ENCODE measurements at places on chromosomes 6 and 20.

GRCh38 chr6:33716890-33717632, 5.6 kb upstream of the UQCC2 start:
- DNase-seq = no peak

DNA sequence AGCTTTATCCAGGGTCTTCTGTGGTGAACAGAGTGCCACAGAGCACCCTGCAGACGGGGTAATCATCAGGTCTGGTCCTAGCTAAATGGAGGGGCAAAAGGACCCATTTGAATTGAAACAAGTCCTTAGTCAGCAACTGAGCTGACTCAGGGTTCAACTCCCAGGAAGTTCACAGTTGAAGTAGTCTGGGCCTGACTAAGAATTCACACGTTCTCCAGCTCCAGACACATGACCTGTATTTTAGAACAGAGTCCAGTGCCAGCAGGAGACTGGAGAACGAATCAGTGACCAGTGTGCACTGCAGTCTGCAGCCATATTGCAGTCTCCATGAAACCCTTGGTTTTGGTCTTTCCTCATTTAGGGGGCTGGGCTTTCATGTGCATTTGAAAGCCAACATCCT, 85.2 kb downstream of the ELOVL4 start:
- no peak for DNase-seq

- DNase-seq = no peak
Measured at GRCh38 chr6:82568290-82568993, 204.8 kb downstream of the TPBG start.

DNA sequence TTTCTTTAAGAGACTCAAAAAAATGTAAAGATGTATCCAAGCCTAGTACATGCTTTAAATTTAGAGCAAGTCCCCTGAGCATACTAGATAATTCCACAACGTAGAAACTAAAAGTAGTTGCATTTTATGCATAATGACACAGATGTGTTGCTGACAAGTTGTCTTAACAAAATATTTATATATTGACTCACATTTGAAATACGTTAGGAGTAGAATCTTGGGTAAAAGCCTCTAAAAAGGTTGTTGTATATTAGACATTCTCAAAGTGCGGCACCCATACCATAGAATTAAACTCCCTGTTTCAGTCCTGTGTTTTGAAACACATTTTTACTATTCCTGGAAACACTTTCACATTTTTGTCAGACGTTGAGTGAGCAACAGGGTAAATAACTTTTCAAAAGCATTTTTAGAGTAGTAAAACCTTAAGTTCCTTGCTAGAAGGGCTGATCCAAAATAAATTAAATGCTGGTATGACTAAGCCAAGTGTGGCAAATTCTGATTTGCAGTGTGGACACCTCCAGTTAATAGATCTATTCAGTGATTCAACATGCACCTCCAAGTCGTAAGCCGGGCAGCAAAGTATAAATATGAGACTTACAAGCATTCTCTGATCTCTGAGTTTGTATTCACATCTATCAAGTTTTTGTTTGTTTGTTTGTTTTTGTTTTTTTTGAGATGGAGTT, 97.5 kb downstream of the GMDS start:
- no peak for DNase-seq

GRCh38 chr6:132703936-132704335, 9.9 kb downstream of the VNN1 start:
- DNase-seq = no peak

DNA sequence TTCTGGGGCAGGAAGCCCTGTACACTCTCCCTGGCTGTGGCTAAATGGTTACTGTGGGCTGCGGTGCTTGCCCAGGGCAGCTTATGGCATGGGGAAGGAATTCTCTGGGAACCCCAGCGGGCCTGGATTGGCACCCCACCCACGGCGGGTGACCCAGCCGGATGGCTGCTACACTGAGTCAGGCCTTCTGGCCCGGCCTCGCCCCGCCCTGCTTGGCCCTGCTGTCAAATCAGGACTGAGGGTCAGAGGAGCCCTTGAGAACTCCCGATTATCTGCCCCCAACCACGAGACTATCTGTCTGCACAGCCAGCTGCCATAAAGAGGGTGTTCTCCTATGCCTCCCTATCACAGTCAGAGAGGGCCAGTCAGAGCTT, 7.3 kb upstream of the ITPR3 start:
- DNase-seq = no peak

- no peak for DNase-seq
Measured at GRCh38 chr20:4800676-4801449, 79.2 kb downstream of the PRND start.

GRCh38 chr6:35919827-35920751, 809 bp downstream of the SRPK1 start:
- no peak for DNase-seq

- DNase-seq = no peak
Measured at GRCh38 chr6:43724914-43725642, 37.5 kb upstream of the MRPS18A start.

DNA sequence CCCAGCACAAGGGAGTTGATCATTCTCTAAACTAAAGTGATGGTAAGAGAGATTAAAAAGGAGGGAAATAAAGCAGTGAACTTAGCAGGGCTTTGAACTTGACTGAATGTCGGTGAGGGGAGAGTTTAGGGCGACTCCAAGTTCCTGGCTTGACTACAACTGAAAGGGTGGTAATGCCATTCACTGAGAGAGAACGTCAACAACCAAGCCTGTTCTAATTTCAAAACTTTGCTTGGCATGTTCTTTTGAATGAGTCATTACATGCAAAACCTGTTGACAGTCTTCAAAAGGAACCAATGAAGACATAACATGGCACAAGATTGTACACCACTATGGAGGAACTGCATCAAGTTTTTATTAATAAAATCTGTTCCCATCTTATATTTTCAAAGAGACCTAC, 10.3 kb upstream of the MYB start:
- no peak for DNase-seq

DNA sequence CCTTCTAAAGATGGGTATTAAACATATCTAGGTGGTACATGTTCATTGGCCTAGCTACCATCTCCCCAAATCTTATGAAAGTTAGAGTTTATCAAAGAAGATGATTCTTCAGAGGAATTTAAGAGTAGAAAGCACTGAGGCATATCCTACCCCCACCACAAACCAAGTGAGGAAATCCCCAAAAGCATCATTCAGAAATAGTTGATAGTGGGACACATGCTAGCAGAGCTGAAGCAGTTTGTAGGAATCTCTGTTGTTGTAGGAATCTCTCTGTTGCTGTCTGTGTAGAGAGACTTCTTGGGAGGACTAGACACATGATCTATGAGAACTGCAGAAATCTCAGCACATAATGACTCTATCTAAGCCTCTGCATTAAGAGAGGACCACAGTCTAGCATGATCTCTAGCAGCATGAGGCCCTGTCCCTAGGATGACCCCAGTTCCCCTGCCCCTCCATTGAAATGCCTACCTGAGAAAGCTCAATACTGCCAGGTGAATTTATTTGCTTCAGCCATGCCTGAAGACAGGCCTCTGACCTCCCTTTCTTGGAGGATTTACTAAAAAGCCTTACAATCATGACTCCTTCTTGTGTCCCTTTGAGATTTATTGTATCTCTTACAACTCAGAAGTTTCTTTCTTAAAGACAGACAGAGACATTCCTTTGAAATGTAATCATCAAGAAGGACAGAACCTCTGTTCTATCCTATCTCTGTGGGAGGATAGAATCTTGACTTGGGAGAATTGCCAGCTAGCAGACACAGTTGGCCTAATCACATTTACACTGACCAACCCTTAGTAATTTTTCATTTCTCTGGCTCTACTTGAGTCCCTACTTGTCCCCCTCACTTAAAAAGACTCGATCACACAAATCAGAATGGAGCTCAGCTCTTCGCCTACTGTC, 582.4 kb downstream of the PHF3 start:
- DNase-seq = no peak

DNA sequence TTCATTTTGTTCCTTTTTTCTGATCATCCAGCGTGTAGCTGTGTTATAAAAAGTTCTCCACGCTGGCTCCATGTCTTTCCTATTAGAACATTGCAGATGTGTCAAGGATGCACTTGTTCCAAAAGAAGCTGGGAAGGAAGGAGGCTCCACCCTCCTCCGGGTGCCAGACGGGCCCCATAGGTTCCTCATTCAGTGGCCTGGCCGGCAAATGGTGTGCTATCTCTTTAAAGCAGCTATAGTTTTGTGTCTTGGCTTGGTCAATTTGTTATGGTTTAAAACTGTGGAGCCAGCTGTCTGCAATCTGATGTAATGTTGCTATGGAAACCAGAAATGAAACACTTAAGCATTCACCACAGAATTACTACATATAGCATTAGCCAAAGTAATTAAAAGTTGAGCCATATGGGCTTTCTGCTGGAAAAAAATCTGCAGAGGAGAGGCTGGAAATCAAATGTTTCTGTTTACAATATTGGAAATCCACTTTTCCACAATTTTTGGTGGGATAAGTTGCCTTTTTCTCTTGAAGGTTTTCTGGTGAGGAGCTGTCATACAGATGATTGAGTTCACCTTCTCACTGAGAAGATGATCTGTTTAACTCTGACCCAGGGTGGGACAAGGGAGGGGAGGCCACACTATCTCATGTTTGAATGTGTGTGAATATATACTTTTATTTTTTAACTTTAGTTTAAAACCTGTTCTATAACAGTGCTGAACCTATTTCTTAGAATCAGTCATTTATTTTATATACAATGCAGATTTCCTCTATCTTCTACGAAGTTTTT, 167.4 kb downstream of the SASH1 start:
- peak; percentile 75 for DNase-seq

GRCh38 chr6:130524552-130524951, 158.7 kb downstream of the TMEM200A start:
- no peak for DNase-seq

GRCh38 chr6:50381099-50381415, 331.3 kb upstream of the DEFB112 start:
- no peak for DNase-seq

- DNase-seq = no peak
Measured at GRCh38 chr20:61830241-61830930, 235.3 kb downstream of the TAF4 start.

GRCh38 chr6:118875672-118876071, 18.3 kb upstream of the ASF1A start:
- no peak for DNase-seq

- DNase-seq = peak; percentile 10
Measured at GRCh38 chr6:115194981-115195638, 852.3 kb upstream of the HS3ST5 start.

DNA sequence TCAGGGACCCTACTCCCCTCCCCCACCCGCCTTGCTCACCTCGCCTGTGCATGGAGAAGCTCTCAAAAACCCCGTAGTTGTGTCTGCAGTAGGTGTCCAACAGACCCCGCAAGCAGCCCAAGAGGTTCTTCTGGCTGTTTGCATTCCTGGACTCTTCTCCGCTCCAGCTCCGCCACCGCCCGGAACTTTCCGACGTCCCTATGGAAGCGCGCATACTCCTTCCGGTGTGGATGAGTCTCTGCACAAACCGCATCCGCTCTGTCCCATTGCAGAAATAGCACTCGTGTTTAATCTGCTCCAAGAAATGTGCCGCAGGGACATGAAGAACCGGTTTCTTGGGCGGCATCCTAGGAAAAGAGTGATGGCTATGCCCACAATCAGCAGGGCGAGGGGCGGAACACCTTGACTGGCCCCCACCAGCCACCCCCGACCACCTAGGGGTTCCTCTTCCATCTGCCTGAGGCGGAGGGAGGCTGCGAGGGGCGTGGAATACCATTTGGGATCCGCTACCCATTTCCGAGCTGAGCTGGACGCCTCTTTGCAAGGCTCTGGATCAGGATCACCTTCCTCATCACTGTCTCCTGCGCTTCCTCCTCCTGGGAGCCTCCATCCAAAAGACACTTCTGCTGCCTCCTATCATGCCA, 20.2 kb downstream of the HLA-DRA start:
- no peak for DNase-seq

DNA sequence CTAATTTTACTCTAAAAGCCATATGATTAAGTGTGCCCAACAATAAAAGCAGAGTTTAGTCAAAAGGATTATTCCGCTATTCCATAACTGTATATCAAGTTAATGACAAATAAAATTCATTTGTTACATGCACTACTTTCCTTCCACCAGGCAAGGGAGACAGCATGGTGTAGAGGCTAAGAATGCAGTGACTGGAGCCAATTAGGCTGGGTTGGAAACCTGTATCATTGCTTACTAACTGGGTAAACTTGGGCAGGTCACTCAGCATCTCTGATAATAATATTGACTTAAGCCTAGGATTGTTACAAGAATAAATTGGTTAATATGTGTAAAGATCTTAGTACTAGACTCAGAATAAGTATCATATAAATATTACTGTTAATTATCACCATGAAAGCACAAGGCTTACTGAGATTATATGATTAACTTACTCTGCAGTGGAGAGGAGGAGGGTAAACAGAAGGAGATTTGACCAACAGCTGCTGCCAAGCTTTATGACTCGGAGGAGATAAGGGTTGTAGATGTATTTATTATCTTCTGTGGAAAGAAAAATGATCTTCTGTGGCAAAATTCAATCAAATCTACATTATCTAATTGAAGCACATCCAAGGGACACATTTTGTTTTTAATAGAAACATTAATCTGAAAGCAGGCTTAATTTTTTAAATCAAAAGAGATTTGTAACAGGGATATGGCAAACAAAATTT, 1459.9 kb downstream of the GRIK2 start:
- DNase-seq = no peak

DNA sequence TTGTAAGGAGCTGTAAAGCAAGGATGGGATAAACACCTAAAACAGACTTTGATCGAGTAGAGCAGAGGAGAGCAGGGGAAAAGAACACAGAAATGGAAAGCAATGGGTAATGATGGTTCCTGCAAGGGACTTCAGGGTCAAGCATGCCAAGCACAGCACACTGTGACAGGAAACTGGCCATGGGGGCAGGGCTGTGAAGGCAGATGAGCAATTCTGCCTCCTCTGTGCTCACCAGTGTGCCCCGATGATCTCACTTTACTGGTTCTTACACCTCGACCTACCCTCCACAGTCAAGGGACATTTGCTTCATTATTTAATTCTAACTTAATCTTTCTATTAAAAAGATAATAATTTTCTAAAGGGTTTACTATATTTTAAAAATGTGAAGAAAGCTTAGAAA, 21.6 kb upstream of the MYB start:
- no peak for DNase-seq

- no peak for DNase-seq
Measured at GRCh38 chr6:149628875-149629510, 19.5 kb downstream of the KATNA1 start.

DNA sequence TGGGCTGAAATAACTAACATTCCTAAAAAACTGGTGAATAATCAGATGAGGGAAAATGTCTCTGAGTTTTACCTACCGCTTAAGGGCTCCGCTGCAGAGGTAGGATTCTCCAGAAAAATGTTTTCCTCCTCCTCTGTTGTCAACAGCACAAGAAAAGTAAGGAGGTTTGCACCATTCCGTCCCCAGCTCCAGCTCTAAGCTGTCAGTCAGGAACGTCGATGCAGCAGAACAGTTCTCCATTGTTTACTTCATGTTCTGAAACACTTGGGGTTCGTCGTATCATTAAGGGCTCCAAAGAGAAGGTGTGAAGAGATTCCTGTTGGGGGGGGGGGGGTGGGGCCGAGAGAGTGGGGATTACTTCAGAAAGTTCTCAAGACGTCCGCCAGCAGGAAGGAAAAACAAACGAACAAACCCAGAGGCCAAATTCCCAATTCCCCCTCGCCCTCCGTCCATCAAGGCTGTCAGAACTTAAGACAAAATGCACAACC, 734 bp downstream of the MMS22L start:
- DNase-seq = no peak
